ENCODE measurements at places on chromosomes 13 and 19. TPM values are rescaled to one million over a fixed set of nuclear protein-coding genes. Genes with fewer than 3 reads are reported as not detected.

Gene TMEM86B
- total RNA-seq: 0.63 TPM

Gene SIGLEC12
- not detected for total RNA-seq

DNA sequence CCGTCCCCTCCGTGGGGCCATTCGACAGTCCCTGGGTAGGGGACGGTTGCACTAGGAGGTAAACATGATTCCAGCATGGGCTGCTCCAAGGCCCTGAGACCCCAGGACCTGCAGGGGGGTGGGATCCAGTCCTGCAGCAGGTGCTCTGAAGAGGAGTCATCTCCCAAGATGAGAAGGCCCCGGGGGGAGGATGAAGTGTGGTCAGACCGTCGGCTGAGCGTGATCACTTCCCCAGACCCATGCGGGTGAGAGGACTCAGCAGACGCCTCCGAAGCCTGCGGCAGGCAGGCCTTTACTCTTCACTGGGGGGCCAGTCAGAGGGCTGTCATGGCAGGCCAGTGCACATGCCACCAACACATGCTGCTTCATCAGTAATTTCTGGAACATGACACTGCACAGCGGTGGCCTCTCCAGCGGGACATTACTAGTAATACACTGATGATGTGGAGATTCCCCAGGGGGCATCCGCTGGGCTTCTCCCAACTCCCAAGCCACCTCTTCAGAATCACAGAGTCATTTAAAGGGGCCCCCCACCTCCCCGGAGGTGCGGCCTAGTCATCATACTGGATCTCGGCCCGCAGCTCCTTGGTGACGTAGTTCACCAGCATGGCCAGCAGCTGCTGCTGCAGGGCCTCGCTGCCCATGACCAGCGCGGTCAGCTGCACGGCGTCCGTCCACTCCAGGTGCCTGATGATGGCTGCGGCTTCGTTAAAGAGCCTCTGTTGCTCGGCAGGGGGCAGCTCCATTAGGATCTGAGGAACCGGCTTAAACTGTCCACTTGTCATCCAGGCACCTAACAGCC is 12.7 kb downstream of the C19orf12 start:
- H3K27me3 ChIP-seq: no peaks in the 10 kb centered on the region
- no peak overlapping the region for H3K27ac ChIP-seq
- H3K36me3 ChIP-seq: no peaks in the 10 kb centered on the region
- H3K4me1 ChIP-seq: no peaks in the 10 kb centered on the region
- no peak overlapping the region for H3K4me3 ChIP-seq
- no peak for DNase-seq

- no peak overlapping the region for H3K27ac ChIP-seq
- H3K4me1 ChIP-seq: no peaks in the 10 kb centered on the region
- H3K4me3 ChIP-seq: no peak overlapping the region
- H3K27me3 ChIP-seq: no peaks in the 10 kb centered on the region
- no peak for DNase-seq
Observed at GRCh38 chr19:27935669-27936068, 1277.3 kb downstream of the UQCRFS1 start.

- H3K36me3 ChIP-seq: no peaks in the 10 kb centered on the region
- no peak overlapping the region for H3K4me3 ChIP-seq
- DNase-seq: no peak
- H3K27me3 ChIP-seq: no peaks in the 10 kb centered on the region
- peaks cover 25% of the 10 kb centered on the region for H3K4me1 ChIP-seq
Observed at GRCh38 chr13:37473035-37473434, 125.5 kb downstream of the POSTN start.

DNA sequence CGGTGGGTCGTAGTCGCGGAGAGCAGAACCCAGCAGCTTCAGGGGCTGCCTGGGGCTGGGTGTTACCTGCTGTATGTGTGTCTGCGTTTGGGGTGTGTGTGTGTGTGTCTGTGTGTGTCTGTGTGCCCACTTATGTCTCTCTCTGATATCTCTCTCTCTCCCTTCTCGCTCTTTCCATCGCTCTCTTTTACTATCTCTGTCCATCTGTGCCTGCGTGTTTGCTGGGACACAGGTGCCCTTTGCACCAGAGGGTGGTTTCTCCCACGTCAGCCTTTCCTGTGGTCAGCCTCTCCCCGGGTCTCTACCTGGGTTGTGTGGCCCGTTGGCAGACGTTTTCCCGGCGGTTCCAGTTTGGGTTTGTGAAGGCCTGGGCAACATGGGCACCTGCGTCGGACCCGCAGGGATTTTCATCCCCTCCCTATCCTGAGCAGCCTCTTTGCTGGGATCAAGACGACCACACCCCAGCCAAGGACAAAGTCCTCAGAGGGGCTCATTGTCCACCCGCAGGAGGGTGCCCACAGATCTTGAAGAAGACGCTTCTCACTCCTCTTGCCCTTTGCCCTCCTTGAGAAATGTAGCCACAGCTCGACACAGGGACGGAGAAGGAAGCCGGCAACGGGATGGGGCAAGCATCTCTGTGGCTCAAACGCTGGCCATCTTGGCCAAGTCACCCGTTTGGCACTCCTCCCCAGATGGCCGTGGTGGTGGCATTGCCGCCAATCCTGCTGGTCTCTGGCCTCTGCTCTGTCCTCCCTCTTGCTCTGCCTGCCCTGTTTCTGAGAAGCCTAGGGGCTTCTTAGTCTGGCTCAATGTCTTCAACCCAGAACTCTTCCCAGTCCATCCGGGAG is 43.3 kb downstream of the ZNF146 start:
- H3K36me3 ChIP-seq: no peaks in the 10 kb centered on the region
- no peak overlapping the region for H3K27ac ChIP-seq
- H3K4me3 ChIP-seq: no peak overlapping the region
- DNase-seq: no peak
- H3K4me1 ChIP-seq: no peaks in the 10 kb centered on the region
- H3K27me3 ChIP-seq: no peaks in the 10 kb centered on the region
